ENCODE measurements at places on chromosomes 7 and 10.

GRCh38 chr7:114631249-114631822, 216.7 kb downstream of the FOXP2 start:
- DNase-seq, result no peak

DNA sequence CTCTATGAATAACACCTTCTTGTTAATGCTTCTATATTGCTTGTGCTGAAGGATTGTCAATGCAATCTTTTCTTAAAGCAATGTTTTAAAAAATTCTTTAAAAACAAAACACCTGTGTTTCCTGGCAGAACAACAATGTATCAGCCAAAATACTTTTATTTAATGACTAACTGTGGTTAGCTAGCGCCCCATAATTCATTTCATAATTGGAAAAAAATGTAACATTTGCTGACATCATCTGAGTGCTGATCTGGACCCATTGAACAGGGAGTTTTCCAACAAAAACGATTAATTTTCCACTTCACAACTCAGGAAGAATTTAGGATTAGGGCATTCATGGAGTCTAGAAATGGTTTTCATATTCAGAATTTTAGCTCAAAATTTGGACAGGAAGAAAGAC, 137.6 kb upstream of the CDK6 start:
- no peak for DNase-seq

- DNase-seq, result no peak
Observed at GRCh38 chr10:49360271-49361177, 35.4 kb downstream of the DRGX start.

DNA sequence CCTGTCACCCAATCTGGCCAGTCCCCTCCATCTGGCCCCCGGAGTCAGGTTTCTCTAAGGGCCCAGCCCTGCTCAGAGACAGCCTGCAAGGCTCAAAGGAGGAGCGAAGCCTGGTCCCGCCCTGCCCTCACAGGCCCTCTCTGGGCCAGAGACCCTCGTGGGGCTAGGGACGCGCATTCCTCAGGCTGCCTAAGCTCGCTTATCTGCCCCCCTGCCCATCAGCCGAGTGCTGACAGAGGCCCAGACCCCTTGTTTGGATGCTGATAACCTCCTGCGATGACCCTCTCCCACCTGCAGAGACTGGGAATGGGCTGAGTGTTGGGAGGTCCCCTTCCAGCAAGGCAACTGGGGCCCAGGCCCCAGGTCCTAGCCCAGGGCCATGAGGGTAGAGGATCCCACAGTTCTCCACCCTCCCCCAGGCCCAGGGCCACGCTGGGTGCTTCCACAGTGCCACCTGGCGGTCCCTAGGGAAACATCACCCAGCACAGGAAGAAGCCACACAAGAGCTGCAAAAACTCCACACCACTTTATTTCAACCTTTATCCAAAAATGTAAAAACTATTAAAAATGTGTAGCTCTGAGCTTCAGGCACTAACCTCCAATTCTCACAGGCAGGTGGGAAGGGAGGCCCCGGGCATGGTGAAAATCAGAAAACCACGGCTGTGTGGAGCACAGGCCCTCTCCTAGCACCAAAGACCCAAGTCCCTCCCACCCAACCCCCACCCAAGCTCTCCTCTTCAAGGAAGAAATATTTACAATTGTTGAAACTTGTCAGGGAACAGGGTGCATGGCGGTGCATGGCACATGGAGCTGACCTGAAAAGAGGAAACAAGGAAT, 2.2 kb downstream of the NPM3 start:
- DNase-seq, result peak; percentile 75

- no peak for DNase-seq
Observed at GRCh38 chr10:65416094-65416493, 1509.7 kb upstream of the LRRTM3 start.

GRCh38 chr10:114021717-114022680, 21.7 kb upstream of the ADRB1 start:
- DNase-seq, result no peak

Measured in hematopoietic multipotent progenitor cell treated with erythropoietin and hydrocortisone succinate and interleukin-3 and kit ligand, for 15 days (in vitro differentiated cells).